ENCODE measurements at places on chromosomes 1 and 21.

DNA sequence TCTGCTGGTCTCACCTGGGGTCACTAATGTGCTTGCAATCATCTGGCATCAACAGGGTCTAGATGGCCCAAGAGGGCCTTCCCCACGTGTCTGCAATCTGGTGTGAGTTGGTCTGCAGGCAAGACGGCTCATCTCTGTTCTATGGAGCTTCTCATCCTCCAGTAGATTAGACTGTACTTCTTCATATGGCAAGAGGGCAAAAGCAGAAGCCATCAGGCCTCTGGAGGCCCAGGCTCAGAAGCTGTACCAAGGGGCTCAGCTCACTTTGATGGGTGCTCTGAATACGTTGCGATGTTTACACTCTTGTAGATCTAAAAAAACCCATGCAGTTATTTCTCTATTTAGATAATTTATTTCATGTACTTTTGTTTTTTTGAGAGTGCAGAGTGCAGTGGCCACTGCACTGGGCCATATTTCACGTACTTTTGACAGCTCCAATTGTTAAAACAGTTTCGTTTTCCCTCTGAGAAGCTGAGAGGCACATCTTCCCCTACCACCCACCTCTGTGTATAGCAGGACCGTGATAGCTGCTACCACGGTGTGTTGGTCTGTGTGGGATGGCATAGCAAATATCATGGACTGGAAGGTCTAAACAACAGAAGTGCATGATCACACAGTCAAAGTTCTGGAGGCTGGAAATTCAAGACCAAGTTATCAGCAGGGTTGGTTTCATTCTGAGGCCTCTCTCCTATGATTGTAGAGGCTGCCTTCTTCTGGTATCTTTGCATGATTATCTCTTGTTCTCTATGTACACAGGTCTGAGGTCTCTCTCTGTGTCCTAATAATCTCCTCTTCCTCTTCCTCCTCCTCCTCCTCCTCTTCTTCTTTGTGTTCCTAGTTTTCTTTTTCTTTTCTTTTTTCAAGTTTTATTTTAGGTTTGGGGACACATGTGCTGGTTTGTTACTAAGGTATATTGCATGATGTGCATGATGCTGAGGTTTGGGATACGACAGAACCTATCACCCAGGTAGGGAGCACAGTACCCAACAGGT, 17.0 kb downstream of the CITED4 start:
- H3K4me1 ChIP-seq, result peaks cover 21% of the 10 kb centered on the region
- no peak overlapping the region for H3K4me3 ChIP-seq
- H3K27ac ChIP-seq, result no peak overlapping the region
- H3K36me3 ChIP-seq, result no peaks in the 10 kb centered on the region
- no peak for ATAC-seq

GRCh38 chr1:27057801-27058625, 45.4 kb upstream of the TENT5B start:
- no peak for ATAC-seq
- H3K4me1 ChIP-seq, result no peaks in the 10 kb centered on the region
- no peak overlapping the region for H3K4me3 ChIP-seq
- no peaks in the 10 kb centered on the region for H3K27me3 ChIP-seq
- H3K36me3 ChIP-seq, result no peaks in the 10 kb centered on the region

- H3K27me3 ChIP-seq, result no peaks in the 10 kb centered on the region
- H3K36me3 ChIP-seq, result no peaks in the 10 kb centered on the region
- peak overlapping the region; percentile 94 for H3K27ac ChIP-seq
Observed at GRCh38 chr1:15954316-15954715, 21.6 kb downstream of the ZBTB17 start.

DNA sequence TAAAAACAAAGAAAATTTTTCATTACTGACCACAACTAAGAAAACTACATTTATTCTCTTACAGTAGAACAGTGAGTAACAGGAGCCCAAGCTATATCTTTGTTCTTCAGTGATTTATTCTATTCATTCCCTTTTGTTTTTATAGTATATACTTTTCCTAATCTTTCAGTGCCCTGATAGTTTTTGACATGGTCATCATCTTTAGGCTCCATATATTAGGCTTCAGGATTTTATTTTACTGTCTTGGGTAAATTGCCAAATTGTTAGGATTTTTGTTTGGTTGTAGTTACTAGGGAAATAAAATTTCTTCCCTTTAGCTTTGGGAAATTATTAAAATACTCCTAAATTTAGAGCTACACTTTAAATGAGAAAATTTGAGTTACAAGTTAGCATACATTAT, 10.3 kb downstream of the FBXO28 start:
- peaks cover 18% of the 10 kb centered on the region for H3K4me1 ChIP-seq
- ATAC-seq, result no peak
- no peak overlapping the region for H3K27ac ChIP-seq
- no peaks in the 10 kb centered on the region for H3K27me3 ChIP-seq
- H3K36me3 ChIP-seq, result no peaks in the 10 kb centered on the region

DNA sequence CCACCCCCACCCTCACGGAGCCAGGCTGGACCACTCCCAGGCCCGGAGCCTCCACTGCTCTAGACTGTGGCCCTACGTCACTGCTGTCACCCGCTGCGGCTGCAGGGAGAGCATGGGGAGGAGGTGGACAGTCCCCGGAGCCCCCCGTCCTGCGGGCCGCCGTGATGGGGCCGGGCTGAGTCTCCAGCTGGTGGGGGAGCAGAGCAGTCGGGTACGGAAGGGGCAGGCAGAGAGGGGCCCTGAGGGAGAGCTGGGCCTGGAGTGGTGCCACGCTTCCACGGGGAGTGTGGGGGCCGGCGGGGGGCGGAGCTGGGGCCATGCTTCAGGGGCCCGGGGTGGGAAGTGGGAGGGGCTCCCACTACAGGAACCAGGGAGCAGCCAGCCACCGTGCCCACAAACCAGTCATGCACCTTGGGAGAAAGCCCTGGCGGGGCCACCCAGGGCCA, 98.9 kb upstream of the KCNK1 start:
- H3K27me3 ChIP-seq, result no peaks in the 10 kb centered on the region
- no peaks in the 10 kb centered on the region for H3K36me3 ChIP-seq
- no peaks in the 10 kb centered on the region for H3K4me1 ChIP-seq
- H3K4me3 ChIP-seq, result no peak overlapping the region
- no peak overlapping the region for H3K27ac ChIP-seq

GRCh38 chr1:170853302-170853701, 82.0 kb upstream of the MROH9 start:
- H3K36me3 ChIP-seq, result no peaks in the 10 kb centered on the region
- no peak for ATAC-seq
- no peaks in the 10 kb centered on the region for H3K4me1 ChIP-seq
- H3K27ac ChIP-seq, result no peak overlapping the region
- H3K27me3 ChIP-seq, result peaks cover 11% of the 10 kb centered on the region
- H3K4me3 ChIP-seq, result no peak overlapping the region

GRCh38 chr1:67134695-67135094, at the start of gene C1orf141:
C1orf141 (minus strand) TSS chr1:67134970; CDS start chr1:67127240, 7,730 bp downstream.
- ATAC-seq, result no peak
- peaks cover 13% of the 10 kb centered on the region for H3K4me1 ChIP-seq
- H3K27me3 ChIP-seq, result no peaks in the 10 kb centered on the region
- no peaks in the 10 kb centered on the region for H3K36me3 ChIP-seq
- peak within 1 kb of the TSS; percentile 30 for H3K4me3 ChIP-seq
- no peak within 1 kb of the TSS for H3K27ac ChIP-seq

DNA sequence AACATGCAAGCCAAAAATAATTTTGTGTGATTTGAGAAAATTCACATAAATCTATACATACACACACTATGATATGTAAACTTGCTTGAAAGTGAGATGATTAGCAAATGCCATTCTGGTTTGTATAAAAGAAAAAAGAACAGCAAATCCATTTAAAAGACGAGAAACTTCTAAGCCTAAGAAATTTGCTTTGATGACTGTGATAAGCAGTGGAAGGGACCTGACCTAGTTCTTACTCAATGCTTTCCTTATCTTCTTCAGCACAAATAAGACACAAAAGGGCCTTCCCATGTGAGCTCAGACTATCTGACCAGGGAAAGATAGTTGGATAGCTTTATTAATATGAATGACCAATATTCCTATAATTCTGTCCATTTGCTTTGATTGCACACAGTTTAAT, 25.3 kb upstream of the NMNAT2 start:
- ATAC-seq, result no peak
- no peaks in the 10 kb centered on the region for H3K4me1 ChIP-seq
- H3K4me3 ChIP-seq, result no peak overlapping the region
- H3K27ac ChIP-seq, result no peak overlapping the region

GRCh38 chr21:24375201-24375600, 1232.1 kb downstream of the MRPL39 start:
- no peaks in the 10 kb centered on the region for H3K4me1 ChIP-seq
- H3K36me3 ChIP-seq, result no peaks in the 10 kb centered on the region
- H3K4me3 ChIP-seq, result no peak overlapping the region
- H3K27me3 ChIP-seq, result no peaks in the 10 kb centered on the region
- H3K27ac ChIP-seq, result no peak overlapping the region
- no peak for ATAC-seq

- no peaks in the 10 kb centered on the region for H3K27me3 ChIP-seq
- no peak for ATAC-seq
- no peak overlapping the region for H3K4me3 ChIP-seq
- no peak overlapping the region for H3K27ac ChIP-seq
Observed at GRCh38 chr1:32863218-32863880, 7.4 kb downstream of the FNDC5 start.

- H3K36me3 ChIP-seq, result no peaks in the 10 kb centered on the region
- H3K27ac ChIP-seq, result no peak overlapping the region
- ATAC-seq, result peak; percentile 51
- H3K4me1 ChIP-seq, result peaks cover 2% of the 10 kb centered on the region
- H3K4me3 ChIP-seq, result no peak overlapping the region
Observed at GRCh38 chr21:33374450-33375096, 28.6 kb upstream of the IFNGR2 start.

DNA sequence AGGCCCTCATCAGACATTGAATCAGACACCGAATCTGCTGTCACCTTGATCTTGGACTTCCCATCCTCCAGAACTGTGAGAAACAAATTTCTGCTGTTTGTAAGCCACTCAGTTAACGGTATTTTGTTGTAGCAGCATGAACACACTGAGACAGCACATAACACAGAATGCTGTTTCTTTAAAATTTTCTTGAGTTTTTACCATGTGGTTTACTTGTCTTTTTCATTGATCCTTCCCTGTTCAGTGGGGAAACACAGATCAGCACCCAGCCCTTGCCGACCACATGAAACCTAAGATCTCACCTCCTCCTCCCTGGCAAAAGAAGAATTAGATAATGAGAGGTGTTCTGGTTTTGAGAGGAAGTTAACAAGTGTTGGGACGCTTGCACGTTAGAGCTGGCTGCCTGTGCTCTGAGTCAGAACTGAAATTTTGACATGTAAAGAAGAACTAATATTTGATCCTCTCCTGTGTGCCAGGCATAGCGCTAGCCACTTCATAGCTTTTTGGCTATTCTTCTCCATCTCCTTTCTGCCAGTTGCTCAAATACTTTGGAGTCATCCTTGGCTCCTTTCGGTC, 179.6 kb downstream of the DHRS3 start:
- no peak overlapping the region for H3K4me3 ChIP-seq
- H3K27ac ChIP-seq, result peak overlapping the region; percentile 3
- H3K4me1 ChIP-seq, result peaks cover 21% of the 10 kb centered on the region
- ATAC-seq, result peak; percentile 42
- H3K36me3 ChIP-seq, result peaks cover 15% of the 10 kb centered on the region

DNA sequence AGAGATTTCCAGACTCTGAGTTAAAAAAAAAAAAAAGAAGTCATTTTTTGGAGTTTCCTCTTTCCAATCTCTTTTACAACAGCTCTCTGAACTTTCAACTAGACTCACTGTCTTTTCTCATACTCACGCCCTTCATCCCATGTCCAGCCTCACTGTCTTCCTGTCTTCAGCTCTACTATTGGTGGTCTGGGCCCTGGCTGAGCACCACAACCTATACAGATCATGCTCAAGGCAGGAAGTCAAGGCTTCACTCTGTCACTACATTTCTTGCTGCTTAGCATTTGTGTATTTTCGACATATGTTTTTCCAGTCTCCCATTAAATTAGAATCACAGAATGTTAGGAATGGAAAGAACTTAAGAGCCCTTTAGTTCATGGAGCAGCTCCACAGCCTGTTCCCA, 106.4 kb upstream of the PPP2R5A start:
- no peaks in the 10 kb centered on the region for H3K4me1 ChIP-seq
- no peaks in the 10 kb centered on the region for H3K27me3 ChIP-seq
- no peaks in the 10 kb centered on the region for H3K36me3 ChIP-seq
- H3K27ac ChIP-seq, result no peak overlapping the region
- ATAC-seq, result no peak

- no peak overlapping the region for H3K27ac ChIP-seq
- peaks cover 38% of the 10 kb centered on the region for H3K27me3 ChIP-seq
- no peak for ATAC-seq
Observed at GRCh38 chr1:111372336-111372965, 55.1 kb downstream of the OVGP1 start.

DNA sequence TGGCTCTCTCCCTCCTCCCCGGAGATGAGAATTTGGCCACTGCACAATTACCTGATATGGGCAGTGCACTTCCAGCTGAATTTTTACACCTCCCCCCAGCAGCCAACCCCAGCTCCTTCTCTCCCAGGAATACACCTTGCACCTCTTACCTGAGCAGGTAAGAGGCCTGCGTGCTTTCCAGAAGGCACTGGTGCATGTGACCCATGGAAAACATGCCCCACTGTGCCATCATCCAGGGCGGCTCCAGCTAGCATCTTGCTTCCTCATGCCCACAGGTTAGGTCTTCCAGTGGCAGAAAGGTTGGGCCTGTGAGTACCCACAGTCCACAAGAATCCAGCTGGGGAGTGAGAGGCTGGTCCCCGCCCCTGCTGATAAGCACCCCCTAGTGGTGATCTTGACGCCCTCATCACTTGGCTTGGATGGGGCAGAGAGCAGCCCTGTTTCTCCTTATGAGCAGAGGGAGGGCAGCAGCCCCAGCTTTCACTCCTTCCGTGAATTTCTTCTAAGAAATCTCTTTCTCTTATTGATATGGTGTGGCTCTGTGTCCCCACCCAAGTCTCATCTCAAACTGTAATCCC, 57.8 kb downstream of the EDARADD start:
- H3K4me3 ChIP-seq, result no peak overlapping the region
- no peaks in the 10 kb centered on the region for H3K27me3 ChIP-seq
- no peaks in the 10 kb centered on the region for H3K36me3 ChIP-seq
- no peak overlapping the region for H3K27ac ChIP-seq

- H3K27me3 ChIP-seq, result no peaks in the 10 kb centered on the region
- peaks cover 96% of the 10 kb centered on the region for H3K4me1 ChIP-seq
- H3K27ac ChIP-seq, result peak overlapping the region; percentile 95
- H3K4me3 ChIP-seq, result no peak overlapping the region
- no peaks in the 10 kb centered on the region for H3K36me3 ChIP-seq
- peak; percentile 49 for ATAC-seq
Observed at GRCh38 chr1:234722904-234723720, 113.1 kb upstream of the IRF2BP2 start.

- peaks cover 68% of the 10 kb centered on the region for H3K36me3 ChIP-seq
- no peaks in the 10 kb centered on the region for H3K27me3 ChIP-seq
- no peak for ATAC-seq
- no peak overlapping the region for H3K27ac ChIP-seq
- H3K4me1 ChIP-seq, result peaks cover 21% of the 10 kb centered on the region
Observed at GRCh38 chr1:19339214-19339861, 27.2 kb downstream of the SLC66A1 start.

DNA sequence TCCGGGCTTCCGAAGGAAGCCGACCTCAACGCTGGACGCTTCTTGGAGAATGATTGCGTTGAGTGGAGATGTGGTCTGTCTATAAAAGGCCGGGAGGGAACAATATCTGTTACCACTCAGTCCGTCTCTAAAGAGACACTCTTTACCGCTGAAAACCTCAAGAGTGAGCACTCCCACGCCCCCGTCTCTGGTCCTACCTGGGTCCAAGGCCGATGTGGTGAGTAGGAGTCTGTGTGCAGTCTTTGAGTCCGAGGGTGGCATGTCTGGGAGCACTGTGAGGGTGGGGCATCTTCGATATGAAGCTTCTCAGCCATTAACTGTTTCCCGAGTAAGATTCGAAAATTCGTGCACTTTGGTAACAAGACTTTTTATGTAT, 576 bp downstream of the ZFP69 start:
- H3K27ac ChIP-seq, result peak overlapping the region; percentile 74
- H3K4me1 ChIP-seq, result no peaks in the 10 kb centered on the region
- no peaks in the 10 kb centered on the region for H3K27me3 ChIP-seq
- peak; percentile 31 for ATAC-seq
